Stimulated activated CD8-positive, alpha-beta memory T cell treated with anti-CD3 and anti-CD28 coated beads, Interleukin-7, amount 100 ng/mL, for 24 hours (primary cell): ENCODE measurements at places on chromosomes 2 and 18.

DNA sequence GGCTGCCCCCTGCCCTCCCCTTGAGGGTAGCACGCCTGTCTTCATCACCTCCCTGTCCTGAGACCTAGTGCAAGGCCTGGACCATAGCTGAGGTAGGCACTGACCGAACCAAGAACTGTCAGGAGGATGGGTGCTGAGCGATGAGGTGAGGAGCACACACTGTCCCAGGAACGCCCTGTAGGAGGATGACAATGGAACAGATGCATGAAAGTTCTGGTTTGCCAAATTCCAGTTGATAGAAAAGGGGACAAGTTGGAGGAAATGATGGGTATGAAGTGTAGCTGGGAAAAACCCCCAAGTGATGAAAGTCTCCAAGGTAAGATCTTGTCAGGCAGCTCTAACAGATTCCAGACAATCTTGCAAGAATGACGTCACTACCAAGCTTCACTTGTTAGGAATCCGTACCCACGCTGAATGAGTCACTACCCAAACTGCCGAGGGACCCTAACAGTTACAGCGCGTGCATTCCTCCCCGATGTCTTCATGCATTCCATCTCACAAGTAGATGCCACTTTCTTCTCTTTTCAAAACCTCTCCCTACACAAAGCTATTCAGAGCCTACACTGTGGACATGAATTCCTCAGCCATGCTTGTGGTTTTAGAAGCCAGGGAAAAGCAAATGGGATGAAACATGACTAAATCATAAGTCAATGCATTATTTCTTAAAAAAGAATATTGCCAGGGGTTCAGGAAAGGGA is 27.6 kb downstream of the MRPL33 start:
- no peak for DNase-seq

DNA sequence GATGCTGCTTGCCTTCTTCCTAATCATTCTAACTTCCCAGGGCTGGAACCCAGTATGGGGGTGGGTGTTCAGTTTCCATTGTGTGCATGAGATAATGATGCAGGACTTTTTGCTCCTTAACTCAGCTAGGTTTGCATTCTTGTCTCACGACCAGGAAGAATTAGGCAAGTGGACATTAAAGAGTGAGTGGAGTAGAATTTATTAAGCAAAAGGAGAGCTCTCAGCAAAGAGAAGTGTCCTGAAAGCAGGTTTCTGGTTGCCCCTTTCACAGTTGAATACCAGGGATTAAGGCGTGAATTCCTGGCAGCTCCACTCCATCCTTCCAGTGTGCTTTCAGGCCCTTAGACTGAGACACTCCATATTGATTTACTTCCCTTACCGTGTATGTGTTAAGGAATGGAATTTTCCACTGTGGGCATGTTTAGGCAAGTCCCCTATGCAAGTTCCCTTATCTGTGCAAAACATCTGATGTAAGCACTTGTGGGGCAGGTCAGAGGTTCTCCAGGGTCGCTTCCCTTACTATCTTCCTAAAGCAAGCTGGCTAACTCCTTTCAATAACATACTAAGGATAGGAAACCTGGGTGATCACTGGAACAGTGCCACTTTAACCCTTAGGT is 126.5 kb downstream of the GPR39 start:
- no peak for DNase-seq

- DNase-seq: no peak
These were observed 58.4 kb upstream of the GALR1 start for GRCh38 chr18:77191071-77191751.

- DNase-seq: no peak
These were observed 38.5 kb downstream of the SPRED2 start for GRCh38 chr2:65393743-65394422.

DNA sequence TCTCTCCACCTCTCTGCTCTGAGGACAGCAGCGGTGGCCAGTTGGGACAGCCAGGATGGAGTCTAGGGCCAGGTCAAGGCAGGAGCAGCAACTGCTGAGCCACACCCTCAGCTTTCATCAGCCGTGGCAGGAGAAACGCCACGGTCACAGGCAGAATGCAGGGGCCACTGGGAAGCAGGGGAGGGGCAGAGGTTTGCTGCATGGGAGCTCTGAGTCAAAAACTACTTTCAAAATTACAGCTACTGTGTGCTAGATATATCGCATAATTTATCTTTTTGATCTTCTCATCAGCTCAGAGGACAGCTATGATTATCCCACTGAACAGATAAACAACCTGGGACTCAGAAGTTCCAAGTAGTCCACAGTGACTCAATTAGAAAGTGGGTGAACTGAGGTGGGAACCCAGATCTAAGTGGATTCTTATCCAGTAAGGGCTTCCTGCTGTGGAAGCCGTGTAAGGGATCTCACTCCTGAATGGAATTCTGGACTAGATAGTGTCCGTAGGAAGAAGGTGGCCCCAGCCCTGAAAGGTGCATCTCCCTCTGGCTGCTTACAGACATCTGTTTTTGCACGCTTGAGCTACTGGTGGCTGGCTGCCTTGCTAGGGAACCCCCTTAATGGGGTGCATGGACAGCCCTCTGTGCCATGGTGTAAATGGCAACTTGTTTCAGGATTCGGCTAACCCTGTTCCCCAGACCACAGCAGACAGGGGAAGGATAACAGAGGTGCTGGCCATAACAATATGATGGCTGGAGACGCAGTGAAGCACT is 194.6 kb upstream of the SMAD2 start:
- no peak for DNase-seq

DNA sequence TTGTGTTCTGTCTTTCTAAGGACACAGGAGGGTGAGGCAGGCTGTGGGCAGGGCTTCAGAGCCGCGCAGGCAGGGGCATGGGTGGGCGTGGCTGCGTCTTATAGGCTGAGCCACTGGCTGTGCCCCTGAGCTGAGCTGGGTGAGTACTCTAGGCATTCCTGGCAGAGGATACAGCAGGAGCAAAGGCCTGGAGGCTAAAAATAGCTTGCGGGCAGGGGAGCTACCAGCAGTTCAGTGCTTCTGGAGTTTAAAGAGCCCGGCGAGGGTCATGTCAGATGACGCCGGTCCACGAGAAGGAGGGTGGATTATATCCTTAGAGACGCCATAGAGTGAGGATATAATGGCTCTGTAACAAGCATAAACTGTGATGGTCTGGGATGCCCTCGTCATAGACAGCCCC is 31.5 kb upstream of the PDIA6 start:
- no peak for DNase-seq

DNA sequence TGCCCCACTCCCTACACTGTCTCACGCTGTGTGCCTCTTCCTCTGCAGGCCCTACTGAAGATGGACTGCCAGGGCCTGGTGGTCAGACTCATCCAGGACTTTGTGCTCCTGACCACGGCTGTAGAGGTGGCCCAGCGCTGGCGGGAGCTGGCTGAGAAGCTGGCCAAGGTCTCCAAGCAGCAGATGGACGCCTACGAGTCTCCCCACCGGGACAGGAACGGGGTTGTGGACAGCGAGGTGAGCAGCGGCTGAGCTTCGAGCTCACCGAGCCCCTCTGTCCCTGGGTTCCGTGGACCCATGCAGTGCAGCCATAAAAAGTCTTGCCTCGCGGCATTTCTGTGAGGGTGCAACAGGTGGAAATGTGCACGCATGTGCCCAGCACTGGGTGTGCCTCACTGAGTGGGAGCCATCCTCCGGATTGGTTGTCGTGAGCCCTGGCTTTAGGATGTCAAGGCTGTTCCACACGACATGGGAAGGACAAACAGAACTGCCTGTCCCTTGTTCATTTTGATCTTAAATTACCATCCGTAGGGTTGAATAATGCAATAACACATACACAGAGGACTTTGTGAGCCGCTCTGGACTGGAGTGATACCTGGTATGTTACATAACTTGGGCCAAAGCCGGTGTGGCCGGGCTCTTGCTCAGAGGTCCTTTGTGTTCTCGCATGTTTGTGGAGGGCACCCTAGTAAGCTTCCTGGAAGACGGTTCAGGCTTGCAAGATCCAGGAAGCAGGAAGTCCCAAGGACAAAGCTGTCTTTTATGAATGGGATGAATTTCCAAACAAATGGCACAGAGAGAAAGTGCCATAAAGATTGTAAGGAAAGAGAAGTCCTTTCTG is 100.9 kb downstream of the SH3BP4 start:
- DNase-seq: no peak

- no peak for DNase-seq
These were observed 68.8 kb downstream of the CLHC1 start for GRCh38 chr2:55163274-55163721.

GRCh38 chr2:64797881-64798575 is 144.3 kb upstream of the SERTAD2 start:
- no peak for DNase-seq

- DNase-seq: no peak
These were observed 45.4 kb upstream of the KIF5C start for GRCh38 chr2:148829618-148830017.

DNA sequence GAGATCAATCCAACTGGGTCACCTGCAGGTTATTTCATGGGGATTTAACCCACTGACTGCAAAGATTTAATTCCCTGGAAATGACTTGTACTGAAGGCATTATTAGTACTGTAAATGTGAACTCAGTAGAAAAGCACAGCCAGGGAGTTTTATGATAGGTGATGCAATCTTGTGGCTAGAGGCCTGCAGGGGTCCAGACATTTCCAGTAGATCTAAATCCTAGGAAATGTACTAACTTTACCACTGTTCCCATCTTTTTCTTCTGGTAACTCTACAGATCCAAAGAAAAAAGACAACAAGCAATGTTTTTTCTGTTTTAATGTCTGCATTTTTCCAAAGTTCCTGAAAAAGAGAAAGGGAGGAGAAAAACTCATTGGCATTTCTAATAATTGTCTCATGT is 500.1 kb downstream of the ARHGAP15 start:
- DNase-seq: no peak

DNA sequence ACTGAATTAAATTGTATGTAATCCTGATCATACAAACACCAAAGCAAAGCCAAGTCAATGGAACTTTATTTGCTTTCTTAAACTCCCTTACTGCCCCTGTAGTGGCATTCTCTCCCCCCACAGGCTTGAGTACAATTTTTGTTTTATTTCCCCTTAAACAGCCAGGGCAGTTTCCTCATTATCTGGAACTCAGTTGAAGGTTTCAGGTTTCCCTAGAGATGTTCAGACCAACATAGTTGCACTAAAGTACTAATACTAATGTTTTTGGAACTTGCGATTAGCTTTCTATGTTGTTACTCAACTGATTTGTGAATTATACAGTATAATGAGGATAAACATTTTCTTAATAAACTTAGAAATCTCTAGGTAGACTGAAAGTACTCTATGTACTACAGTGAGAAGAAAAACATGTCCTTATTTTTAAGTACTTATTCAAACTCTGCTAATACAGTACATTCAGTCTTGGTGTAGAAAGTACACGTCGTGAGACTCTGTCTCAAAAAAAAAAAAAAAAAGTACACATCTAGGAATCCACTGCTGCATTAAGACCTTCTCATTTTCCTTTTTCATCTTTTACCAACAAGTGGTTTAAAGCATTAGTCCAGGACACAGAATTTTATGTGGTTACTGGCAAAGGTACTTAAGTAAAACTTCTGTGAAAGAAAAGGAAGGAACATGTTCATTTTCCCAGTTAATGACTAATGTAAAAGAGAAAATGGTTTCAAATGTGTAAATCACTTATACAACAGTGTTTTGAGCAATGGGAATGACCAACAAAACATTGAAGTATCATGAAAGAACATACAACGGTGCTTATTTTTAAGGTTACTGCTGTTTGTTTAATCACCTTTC is 209.5 kb upstream of the SMAD7 start:
- no peak for DNase-seq

DNA sequence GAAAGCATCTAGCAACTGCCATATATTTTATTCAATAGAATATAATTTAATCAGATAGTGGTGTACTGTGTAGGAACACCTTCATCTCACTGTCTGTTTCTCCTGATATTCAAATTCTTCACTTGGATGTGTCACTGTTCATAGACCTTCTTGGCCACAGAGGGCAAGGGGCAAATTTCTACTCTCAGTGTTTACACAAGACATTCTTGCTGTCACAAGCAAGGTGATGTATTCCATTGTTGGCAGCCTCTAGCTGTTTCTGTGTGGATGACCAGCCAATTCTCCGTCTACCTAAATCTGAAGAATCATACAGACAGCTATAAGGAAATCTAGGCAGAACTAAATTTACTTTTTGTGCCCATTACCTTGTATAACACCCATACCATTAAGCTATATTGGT is 948.3 kb downstream of the CNTNAP5 start:
- DNase-seq: no peak
